ENCODE measurements at places on chromosomes 7 and 10. TPM values are rescaled to one million over a fixed set of nuclear protein-coding genes. Genes with fewer than 3 reads are reported as not detected.

Gene ASB10
- total RNA-seq, result 41.4 TPM

Gene PLEKHS1
- not detected for total RNA-seq

Gene ANKRD61
- total RNA-seq, result not detected

GRCh38 chr7:34190299-34190698 is 285.0 kb downstream of the BMPER start:
- peak; percentile 79 for DNase-seq

GRCh38 chr10:124117833-124118232 is 24.4 kb upstream of the CHST15 start:
- DNase-seq, result no peak

- no peak for DNase-seq
Measured at GRCh38 chr10:29595636-29596225, 39.0 kb downstream of the SVIL start.

DNA sequence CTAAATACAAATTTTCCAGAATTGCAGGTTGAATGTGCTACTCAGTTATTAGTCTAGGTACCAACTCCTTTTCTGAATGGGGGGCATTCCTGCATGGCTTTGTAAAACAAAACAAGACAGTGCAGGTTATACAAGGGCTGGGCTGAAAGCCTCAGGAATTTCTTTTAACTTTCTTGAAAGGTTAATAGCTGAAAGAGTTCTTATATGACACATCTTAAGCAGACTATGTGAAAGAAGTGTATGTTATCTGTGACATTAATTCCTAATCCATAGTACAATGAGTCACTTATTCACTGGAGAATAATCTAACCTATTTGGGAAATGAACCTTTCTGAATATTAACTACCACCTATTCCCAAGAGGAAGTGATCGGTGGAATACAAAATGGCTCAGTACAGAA is 115.6 kb upstream of the FAM133B start:
- no peak for DNase-seq

DNA sequence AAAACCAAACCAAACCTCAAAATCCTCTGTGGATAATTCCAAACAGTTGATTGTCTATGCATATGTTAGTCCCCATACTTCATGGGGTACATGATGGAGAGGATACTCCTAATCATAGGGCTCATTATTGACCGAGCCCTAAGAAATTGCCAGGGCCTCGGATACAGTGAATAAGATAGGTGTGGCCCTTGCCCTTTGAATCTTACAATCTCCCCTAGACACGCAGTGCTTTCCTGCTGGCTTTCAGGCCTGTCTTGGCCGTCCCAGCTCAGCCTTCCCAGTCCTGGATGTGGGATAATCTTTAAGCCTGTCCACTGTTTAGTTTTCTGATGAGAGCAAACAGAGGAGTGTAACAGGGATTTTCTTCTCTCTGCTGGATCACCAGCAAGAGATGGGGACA is 161.8 kb downstream of the TMEM178B start:
- no peak for DNase-seq

DNA sequence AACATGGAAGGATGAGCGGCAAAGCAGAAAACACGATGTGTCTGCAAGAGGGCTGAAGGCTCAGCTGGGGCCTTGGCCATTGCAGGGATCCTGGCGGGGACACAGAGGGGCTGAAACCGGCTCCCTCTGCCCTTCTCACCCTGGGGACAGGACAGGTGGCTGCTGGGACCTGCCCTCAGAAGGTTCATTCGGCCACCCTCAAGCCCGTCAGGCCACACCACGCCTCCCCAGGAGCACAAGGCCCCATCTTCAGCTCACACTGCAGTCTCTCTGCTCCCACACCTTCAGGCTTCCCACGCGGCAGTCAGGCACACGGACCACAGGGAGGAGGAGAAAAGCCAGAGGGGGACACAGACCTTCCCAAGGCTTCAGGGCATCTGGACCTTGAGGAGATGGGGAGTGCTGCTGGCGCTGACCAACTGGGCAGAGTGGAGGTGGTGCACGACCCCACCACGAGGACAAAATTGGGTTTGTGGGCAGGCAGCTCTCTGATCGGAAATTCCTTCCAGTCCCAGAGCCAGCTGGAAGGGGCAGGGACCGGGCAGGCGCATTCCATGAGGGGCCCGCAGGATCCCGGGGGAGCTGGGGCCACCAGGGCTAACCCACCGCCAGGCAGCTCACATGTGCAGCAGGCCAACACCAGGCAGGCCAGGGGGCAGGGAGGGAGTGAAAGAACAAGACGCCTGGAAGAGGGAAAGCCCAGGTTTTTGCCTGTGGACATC is 104.0 kb downstream of the MAD1L1 start:
- no peak for DNase-seq

Gene NPSR1
- total RNA-seq, result not detected

Gene NPFFR1
- not detected for total RNA-seq

- no peak for DNase-seq
Measured at GRCh38 chr7:101466871-101467270, 104.2 kb downstream of the COL26A1 start.

DNA sequence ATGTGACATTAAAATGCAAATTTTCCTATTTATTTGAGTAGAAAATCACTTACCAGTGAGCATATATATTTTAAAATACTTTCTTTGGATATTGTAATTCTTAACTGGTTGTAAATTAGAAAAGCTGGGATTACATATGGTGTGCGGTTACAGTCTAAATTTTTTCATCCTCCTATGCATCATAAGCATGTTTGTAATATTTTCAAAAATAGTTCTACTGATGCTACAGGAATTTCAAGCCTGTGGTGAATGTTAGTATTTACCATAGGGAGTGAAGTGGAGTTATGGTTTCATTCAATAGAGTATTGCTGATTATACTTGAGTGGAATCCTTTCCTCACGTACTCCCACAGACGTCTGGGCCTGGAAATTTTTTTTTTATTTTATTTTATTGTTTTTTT is 34.6 kb upstream of the ST7 start:
- no peak for DNase-seq

Gene GJD4
- total RNA-seq, result not detected

- no peak for DNase-seq
Measured at GRCh38 chr10:91799612-91799975, 1.4 kb downstream of the TNKS2 start.

DNA sequence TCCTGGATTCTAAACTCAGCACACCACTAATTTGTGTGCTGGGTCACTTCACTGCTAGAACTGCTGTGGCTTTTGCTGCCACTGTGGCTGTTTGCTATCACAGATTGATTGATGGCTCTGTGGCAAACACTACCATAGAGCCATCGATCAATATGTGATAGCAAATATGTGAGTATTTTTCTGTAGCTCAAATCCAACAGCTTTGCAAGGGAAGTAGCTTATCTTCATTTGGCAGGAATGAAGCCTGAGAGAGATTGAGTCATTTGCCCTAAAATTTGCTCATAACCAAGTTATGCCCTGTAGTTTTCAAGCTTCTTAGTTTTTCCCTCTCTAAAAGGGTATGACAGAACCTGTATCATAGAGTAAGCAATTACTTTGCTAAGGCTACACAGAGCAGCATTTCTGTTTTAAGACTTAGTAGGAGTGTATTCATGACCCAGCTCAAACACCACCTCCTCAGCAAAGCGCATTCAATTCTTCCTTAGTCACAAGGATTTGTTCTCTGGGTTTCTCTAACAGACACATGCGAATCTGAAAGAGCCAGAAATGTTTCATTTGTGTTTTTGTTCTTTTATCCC is 43.1 kb downstream of the MINPP1 start:
- DNase-seq, result no peak

Gene EPDR1
- 55.1 TPM for total RNA-seq

Gene AKR1C4
- not detected for total RNA-seq

- no peak for DNase-seq
Measured at GRCh38 chr10:132681858-132682755, 103.8 kb downstream of the NKX6-2 start.

- DNase-seq, result no peak
Measured at GRCh38 chr10:59273445-59273844, 88.9 kb downstream of the FAM13C start.

DNA sequence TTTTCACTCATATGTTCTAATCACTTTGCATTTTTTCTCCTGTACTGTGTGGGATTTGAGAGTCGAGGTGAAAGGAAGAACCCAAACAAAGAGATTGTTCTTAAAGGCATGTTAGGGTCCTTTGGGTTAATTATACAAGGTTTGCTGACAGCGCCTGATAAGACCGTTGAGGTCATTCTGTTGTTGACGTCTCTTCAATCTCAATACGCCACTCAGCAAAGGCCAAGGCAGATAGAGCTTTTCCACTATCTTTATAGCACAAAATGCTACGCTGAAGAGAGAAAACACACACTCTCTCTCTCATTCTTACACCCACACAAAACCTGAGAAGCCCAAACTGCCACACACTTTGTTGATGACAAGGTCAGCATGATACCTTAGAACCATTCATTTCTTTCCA is 228.7 kb downstream of the CNTNAP2 start:
- no peak for DNase-seq

- DNase-seq, result no peak
Measured at GRCh38 chr10:83917537-83918506, 221.5 kb upstream of the GHITM start.

DNA sequence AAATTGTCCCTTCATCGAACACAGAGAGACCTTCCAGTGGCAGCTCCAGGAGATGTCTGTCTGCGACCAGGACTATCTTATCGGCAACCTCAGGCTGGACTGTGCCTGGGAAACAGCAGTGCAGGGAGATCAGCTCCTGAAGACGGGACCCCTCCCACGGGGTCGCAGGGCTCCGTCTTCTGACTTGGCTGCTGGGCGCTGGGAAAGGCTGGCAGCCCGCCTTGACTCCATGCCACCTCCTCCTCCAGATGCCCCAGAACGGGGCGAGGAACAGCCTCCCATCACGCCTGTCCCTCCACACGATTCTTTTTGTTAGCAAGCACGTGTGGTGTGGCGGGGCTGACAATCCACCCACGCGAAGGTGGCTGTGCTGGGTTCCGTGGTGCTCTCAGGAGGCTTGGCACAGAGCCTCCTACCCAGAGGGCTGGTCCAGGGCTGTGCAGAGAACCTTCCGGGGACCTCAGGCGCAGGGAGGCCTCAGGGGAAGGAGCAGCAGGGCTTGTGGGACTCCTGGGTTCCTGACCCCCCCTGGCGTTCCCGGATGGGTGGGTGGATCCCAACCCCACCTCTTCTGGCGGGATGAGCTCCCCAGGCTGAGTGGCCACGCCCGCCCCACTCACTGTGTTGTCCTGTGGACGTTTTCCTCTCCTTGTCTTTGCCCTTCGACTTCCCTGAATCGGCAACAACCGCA is 47.6 kb upstream of the NKX6-2 start:
- DNase-seq, result peak; percentile 37

- DNase-seq, result peak; percentile 49
Measured at GRCh38 chr7:53350241-53350640, 314.8 kb downstream of the POM121L12 start.

Gene ELAPOR2
- total RNA-seq, result 6.4 TPM

DNA sequence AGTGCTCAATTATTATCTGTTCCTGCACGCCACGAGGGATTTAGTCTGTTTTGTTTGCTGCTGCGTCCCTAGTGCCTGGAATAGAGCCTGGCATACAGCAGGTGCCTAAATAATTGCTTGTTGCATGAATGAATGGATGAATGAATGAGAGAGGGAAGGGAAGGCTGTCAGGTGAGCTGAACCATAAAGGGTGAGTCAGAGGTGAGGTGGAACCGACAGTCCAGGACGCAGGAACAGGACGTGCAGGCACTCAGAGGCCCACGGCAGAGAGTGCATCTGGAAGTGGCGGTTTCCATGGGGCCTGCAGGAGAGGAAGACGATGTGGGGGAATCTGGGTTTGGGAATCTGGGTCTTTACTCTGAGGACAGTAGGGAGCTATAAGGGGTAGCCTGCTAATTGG is 17.7 kb upstream of the PPIF start:
- DNase-seq, result no peak

Gene HNRNPH3
- total RNA-seq, result 123 TPM

GRCh38 chr7:28904578-28905048 is 53.5 kb downstream of the TRIL start:
- no peak for DNase-seq

Gene SPDYE1
- total RNA-seq, result not detected

Gene KCNIP2
- total RNA-seq, result 409 TPM

Gene PLCE1
- total RNA-seq, result 4.2 TPM

DNA sequence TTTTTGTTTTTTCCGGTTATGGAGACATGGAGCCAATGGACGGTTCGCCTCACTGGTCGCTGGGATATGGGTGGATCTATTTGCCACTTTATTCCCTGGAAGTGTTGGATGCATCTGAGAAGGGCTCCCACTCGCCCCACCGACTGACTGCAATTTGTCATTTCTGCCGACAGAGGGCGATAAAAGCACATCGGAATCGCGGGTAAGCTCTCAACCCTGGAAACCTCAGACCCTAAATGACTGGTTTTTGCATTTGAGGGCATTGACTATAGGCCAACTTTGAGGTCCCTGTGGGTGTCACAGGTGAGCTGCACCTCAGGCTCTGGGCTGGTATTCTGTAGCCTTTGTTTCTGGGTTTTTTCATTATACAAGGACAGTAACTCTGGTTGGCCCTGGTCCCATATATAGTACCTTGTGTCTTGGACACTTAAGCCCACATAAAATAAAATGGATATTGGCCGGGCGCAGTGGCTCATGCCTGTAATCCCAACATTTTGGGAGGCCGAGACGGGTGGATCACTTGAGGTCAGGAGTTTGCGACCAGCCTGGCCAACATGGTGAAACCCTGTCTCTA is 11.9 kb upstream of the OPALIN start:
- DNase-seq, result no peak

DNA sequence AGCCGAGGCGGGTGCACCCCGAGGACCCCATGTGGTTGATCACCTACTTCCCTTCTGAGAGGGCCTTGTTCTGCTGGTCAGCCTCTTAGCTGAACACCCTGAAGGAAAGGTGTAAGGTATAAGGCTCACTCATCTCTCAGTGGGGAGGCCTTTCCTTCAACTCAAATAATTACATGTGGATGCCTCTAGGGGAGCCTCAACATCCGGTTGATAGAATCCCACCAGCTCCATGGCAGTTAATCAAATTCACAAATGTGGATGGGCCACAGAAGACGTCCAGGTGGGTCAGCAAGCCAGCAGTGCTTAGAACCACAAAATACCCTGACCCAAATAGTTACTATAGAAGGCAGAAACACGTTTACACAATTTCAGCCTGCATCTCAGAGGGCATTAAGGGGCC is 37.7 kb upstream of the ZNF32 start:
- no peak for DNase-seq

DNA sequence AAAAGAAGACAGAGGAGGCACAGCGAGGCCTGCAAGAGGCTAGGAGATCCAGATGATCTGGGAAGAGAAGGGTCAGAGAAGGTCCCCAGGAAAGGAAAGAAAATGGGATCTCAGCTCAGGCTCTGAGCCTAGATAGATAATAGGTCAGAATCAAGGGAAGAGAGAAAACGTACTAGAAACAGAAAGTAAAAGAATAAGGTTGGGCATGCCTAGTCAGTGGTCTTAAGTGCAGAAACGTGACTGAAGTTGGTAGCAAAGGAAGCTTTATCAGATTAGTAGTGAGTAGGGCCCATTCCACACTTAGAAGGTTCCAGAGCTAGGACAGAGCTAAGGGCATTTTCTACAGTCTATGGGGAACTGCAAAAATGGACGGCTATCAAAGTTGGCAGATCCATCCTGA is 84.8 kb upstream of the ASAH2 start:
- no peak for DNase-seq

GRCh38 chr7:114087653-114088469 is 169.1 kb upstream of the PPP1R3A start:
- no peak for DNase-seq
